Stimulated activated CD4-positive, alpha-beta T cell treated with anti-CD3 and anti-CD28 coated beads, Interleukin-12 subunit alpha, Interleukin-12 subunit beta, amount 100 ng/mL, for 24 hours (primary cell): ENCODE measurements at places on chromosomes 4 and X.

DNA sequence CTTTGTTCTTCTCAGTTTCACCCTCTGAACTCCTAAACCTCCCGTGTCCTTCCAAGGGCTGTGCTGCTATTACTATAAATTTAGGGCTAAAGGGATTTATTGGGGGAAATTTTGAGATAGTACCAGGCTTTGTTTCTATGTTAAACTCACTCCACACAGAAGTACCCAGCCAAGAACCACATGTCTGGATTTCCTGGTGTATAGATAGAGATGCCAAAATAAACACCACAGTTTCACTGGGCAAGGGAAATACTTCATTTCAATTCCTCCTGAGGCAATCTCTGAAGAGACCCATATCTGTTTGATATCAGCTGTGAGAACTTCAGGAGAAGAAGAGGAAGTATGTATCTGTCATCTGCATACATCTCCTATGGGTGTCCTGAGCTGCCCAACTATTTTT is 21.7 kb upstream of the CLNK start:
- no peak for DNase-seq

GRCh38 chr4:24801136-24801855 is 5.9 kb downstream of the SOD3 start:
- DNase-seq: no peak

GRCh38 chr4:10971800-10972401 is 287.3 kb upstream of the CLNK start:
- DNase-seq: no peak

DNA sequence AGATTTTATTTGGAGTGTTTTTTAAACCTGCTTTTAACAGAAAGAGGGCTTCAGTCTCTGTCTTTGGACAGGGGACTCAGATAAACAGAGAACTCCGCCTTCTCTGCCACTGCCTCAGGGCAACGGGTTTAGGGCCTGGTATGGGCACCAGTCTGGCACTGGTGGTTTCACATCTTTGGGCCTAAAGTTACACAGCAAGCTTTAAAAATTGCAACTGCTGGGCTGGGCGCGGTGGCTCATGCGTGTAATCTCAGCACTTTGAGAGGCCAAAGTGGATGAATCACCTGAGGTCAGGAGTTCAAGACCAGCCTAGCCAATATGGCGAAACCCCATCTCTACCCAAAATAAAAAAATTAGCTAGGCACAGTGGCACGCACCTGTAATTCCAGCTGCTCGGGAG is 10.3 kb upstream of the NAT8L start:
- DNase-seq: no peak

GRCh38 chr4:126182786-126183185 is 868.0 kb downstream of the FAT4 start:
- no peak for DNase-seq
